ENCODE measurements at places on chromosomes 2 and 18.

- DNase-seq, result no peak
Observed at GRCh38 chr2:23453836-23454460, 69.0 kb downstream of the KLHL29 start.

DNA sequence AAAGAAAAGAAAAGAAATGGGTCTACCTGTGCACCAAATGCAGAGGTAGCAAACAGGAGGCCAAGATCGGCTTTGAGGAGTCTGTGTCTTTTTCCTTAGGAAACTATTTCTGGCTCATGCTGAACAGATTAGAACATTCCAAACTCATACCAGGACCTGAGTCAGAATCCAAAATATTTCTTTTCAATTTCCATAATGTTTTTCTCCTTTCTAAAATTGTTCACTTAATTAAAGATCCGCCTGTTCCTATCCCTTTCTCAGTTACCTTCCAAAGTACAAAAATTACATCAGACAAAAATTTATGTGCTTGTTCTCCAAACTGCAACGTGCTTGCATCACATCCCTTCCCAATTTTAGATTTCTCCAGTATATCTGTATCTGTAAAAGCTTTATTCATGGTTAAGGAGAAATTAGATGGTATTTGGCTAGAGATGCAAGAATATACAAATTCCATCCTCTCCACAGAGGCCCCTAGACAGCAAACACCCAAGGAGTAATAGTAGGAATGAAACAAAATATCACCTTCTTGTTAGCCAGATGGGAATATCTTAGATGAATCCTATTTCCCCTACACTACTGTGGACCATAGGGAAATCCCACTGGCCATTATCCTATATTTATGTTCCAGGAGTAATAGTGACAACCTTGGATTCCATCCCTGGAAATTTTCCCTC lies 130.6 kb downstream of the LNPK start:
- DNase-seq, result no peak

- DNase-seq, result no peak
Observed at GRCh38 chr2:168694866-168695265, 107.6 kb upstream of the NOSTRIN start.

GRCh38 chr2:1829796-1830195 lies 85.5 kb upstream of the PXDN start:
- no peak for DNase-seq

DNA sequence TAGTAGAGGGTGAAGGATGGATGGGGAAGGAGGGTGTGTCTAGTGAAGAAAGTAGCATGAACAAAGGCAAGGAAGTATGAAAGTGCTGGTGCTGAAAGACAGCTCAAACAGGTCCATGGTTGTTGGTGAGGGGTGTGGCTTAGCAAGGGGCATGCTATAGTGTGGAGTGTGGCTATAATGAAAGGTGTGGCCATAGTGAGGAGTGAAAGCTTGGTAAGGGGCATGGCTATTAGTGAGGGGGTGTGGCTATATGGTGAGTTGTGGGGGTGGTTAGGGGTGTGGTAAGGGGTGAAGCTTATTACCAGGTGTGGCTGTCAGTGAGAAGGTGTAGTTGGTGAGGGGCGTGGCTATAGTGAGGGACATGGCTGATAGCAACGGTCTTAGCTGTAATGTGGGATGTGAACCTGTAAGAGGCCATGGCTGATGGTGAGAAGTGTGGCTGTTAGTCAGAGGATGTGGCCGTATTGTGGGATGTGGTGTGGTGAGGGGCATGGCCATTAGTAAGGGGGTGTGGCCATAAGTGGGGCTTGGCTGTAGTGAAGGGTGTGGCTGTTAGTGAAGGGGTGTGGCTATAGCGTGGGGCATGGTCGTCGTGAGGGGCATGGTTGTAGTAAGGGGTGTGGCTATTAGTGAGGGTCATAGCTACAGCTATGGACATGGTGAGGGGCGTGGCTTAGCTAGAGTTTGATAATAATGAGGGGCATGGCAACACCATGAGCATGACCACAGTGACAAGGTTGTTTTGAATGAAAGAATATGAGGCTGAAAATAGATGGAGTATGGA lies 549.6 kb downstream of the FBXO15 start:
- DNase-seq, result no peak

- no peak for DNase-seq
Observed at GRCh38 chr2:64730551-64731262, 77.0 kb upstream of the SERTAD2 start.

Data from activated T-cell treated with anti-CD3 and anti-CD28 coated beads for 4 hours (primary cell).